Adipocyte (in vitro differentiated cells): ENCODE measurements at places on chromosomes 2 and 18.

DNA sequence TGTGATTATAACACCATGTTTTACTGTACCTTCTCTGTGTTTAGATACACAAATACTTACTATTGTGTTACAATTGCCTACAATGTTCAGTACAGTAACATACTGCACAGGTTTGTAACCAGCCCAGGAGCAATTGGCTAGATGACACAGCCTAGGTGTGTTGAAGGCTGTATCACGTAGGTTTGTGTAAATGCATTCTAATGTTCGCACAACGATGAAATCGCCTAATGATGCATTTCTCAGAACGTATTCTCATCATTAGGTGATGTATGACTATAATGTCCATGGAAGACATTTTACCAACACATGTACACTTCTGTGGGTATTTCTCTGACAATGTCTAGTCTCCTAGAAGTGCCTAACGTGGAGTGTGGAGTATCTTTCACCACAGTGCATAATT lies 165.9 kb upstream of the KLF7 start:
- no peak for DNase-seq

DNA sequence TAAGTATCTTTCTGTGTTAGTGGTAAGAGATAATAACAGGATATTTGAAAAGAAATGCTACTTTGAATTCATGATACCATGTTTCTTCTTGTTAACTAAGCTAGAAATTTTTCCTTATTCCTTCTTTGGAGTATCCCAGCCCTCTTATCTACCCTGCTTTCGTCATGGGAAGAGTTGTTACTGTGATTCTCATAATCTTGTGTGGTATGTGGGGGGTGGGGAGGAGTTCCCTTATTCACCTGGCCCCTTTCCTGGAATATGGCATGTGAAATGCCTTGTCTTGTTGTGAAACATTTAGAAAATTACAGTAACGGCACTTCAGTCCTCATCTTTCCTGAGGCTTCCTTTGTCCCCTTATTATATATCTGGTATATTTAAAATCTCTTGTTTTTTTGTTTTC lies 129.9 kb downstream of the NCOA1 start:
- no peak for DNase-seq

GRCh38 chr2:209905691-209906090 lies 96.7 kb upstream of the RPE start:
- no peak for DNase-seq

DNA sequence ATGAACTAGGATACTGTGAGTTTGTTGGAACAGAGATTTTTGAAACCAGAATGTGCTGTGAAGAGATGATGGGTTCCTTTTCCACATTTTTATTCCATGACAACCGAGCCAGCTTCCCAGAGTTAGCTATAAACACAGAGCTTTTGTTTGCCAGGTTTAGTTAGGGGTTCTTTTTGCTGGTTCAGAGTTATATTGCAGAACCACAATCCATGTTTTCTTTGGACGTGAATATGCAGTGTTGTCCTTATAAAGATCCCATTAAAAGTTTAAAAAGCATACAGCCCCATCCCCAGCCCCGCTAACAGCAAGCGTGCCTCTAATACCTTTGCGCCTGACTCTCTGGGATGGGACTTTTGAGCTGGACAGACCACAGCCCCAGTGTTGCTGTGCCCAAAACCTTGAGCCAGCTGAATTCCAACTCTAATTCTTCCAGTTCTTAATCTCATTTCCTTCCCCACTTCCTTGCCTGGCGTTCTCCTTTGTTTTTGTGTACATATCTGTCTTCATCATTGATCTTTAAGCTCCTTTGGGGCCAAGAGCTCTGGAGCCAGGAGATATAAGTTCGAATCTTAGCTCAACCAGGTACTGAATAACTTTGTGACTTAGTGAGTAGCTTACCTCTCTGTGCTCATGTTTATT lies 72.3 kb downstream of the SPATS2L start:
- peak; percentile 45 for DNase-seq

- DNase-seq, result no peak
Measured at GRCh38 chr2:14565666-14566065, 66.9 kb upstream of the LRATD1 start.

GRCh38 chr2:105865222-105865913 lies 120.7 kb downstream of the NCK2 start:
- no peak for DNase-seq

DNA sequence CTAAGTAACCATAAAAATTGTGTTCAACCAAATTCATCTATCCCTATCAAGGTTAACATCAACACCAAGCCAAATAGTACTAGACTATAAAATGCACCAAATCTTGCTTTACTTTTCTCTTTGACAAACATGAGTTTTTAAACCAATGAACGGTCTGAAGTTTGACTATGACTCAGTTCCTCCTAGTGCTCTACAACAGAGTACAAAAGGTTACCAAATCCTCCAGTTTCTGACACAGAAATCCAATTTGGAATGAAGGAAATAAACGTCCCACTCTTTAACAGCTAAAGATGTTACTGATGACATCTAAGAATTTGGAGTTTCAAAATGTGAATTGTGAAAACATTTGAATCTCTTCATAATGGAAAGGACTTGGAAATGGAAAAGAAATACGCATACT lies 11.8 kb upstream of the ACVR1 start:
- DNase-seq, result no peak

DNA sequence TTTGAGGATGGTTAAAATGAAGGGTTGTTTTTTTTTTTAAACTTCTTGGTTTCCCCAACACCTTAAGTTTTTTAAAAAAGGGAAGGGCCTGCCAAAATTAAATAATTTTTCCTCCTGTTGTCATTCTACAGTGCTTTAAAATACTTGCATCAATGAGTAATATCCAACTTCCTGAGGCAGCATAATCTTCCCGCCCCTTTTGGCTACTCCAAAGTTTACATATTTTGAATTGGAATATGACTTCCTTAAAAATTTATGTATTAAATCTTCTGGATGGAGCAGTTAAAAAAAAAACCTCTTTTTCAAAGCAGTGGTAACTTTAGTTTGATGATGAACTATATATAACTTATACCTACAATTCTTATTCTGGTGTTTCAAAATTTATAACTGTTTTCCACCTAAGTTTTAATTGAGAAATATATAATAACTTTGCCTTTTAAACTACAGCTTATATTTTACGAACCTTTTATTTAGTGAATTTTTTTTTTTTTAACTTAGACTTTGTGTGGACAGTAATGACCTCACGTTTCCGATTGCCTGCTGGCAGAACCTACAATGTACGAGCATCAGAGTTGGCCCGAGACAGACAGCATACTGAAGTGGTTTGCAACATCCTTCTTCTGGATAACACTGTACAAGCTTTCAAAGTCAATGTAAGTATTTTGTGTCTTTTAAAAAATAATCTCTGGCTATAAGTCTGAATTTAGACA lies 49.8 kb downstream of the PTPN4 start:
- peak; percentile 64 for DNase-seq

DNA sequence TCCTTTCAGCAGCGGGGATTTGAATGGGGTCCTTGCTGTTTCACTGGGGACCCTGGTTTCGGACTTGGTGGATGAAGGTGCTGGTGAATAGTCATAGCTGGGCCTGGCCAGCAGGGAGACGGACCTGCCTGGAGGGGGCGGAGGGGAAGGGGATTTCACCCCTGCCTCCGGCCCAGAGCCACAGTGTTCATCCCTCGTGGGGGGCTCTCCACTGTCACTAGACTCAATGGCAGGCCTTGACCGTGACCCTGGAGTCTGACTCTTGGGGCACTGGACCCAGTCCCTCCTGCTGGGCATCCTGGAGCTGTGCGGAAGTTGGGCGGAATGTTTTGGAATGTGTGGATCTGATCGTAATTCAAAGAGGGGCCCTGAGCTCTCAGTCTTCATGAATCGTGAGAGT lies 113.9 kb upstream of the LYPD1 start:
- no peak for DNase-seq

DNA sequence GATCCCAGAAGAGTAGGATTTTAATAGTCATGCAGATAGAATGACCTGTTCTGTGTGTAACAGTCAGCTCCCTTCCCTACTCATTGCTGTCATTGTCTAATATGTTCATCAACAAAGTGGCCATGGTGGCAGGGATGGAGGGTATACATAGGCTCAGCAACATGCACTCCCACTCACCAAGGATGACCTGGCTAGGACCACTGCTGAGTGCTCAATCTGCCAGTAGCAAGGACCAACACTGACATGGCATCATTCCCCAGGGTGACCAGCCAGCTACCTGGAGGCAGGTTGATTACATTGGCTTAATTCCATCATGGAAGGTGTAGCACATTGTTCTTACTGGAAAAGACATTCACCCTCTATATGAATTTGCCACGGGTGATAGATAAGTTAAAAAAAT lies 401.7 kb upstream of the CELF4 start:
- DNase-seq, result no peak

DNA sequence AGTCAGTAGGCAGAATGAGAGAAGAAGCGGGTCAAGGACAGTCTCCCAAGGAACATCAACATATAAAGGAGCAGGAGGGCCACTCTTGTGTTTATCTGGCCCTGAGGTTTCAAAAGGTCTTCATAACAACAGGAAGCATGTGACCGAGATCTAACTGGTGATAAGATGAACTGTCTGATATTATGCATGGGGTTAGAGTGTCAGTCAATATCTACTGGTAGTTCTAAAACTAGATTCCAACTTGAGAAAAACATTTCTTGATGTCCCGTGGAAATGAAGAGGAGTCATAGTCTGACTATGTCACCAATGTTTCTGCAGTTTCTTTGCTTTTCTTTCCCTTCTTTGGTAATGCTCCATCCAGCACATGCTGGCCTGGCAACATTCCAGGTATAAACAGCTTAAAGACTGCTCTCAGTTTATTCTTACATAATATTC lies 77.5 kb upstream of the ITPRID2 start:
- peak; percentile 39 for DNase-seq

DNA sequence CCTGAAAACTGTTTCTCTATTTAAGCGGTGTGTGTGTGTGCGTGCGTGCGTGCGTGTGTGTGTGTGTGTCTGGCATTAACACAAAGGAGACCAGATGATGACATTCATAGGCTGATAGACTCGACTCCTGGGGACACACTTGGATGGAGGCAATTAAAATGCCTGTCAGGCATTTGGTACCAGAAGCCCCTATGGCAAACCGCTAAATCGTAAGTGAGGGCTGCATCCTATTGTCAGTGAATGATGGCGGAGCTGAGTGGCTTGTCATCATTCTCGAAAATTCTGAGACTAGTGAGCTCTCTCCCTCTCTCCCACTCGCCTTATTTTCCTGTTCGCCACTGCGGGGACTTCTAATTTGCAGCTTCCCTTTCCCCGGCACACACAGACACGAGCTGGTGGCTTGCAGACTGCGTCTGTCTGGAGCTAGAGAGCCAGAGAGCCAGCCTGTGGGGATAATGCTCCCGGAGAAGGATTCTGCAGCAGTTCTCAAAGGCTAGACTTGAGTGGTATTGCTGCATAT lies 155.4 kb downstream of the MAP2 start:
- peak; percentile 48 for DNase-seq

DNA sequence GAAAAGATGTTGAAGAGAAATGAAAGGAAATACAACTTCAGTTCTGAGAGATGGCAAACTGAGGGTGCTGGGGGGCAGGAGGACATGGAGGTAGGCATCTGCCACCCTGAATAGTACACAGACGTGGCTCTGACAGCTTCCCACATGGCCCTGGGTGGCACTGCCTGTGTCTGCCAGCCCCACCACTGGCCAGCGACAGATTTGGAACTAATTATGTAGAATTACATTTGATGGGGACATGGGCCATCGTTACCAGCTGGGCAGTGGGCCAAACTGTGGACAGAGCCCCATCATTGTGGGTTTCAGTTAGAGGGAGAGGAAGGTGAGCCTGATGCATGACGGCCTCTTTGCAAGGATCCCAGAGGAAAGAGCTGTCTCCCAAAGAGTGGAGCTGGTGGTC lies 216.0 kb upstream of the HAAO start:
- DNase-seq, result no peak

DNA sequence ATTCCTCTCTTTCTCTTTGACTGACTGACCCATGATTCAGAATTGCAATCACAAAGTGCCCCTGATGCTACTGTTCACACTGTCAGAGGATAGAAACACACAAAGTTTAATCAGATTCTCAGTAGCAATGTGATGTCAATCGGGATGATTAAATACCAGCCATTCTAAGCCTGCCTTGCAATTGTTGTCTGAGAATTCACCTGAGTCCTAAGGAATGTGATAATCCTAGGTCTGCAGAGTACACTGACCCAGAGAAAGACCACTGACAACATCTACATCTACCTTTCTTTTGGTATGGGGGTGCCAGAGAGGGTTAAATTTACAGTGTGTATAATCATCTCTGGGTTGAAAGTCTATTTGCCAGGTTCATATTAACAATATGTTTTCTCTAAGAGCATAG lies 883.3 kb downstream of the NRXN1 start:
- DNase-seq, result no peak

GRCh38 chr18:65568866-65569265 lies 181.9 kb upstream of the CDH7 start:
- no peak for DNase-seq

- no peak for DNase-seq
Measured at GRCh38 chr2:220981926-220982325, 590.2 kb downstream of the EPHA4 start.

DNA sequence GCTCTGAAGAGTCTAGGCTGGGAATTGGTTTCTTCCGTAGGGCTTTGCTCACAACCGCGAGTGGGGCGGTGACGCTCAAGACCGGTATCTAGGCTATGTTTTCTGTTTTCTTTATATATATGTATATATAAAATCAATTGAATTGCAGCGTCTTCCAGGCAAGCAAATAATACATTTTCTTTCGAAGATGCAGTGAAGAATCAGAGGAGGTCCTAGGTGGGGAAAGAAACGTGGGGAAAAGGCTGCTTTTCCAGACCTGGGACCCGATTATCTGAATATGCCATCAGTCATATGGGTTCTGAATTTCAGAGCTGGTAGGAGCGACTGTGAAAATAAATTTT lies 714 bp upstream of the SCN9A start:
- no peak for DNase-seq

GRCh38 chr2:233535271-233535670 lies 31.3 kb downstream of the USP40 start:
- DNase-seq, result peak; percentile 34

GRCh38 chr2:230904856-230905447 lies 20.1 kb downstream of the GPR55 start:
- DNase-seq, result no peak

- DNase-seq, result no peak
Measured at GRCh38 chr2:15762449-15762848, 170.8 kb downstream of the DDX1 start.

DNA sequence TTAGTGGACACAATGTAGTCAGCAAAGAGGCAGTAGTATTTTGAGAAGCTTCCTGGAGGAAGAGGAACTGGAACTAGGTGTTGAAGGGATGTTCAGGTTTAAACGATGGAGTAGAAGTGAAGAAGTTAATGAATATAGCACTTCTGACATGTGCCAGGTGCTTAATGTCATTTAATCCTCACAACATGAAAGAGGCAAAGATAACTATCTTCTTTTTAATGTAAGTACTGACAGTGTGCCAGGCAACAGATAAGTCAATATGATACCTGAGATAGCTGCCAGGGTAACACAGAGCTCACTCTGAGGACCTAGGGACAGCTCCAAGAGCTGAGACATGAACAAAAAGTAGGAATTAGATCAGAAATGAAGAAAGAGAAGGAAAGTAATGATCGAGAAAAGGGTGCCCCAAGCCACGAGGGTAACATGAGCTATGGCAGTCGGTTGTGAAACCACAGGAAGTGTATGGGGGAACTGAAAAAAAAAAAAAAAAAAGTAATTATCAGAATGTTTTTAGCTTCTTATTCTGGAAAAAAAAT lies 140.7 kb downstream of the RNF144A start:
- peak; percentile 23 for DNase-seq
